ENCODE measurements at places on chromosomes 7 and 10.

GRCh38 chr10:70573599-70574506 is 28.7 kb downstream of the PRF1 start:
- ATAC-seq = no peak

DNA sequence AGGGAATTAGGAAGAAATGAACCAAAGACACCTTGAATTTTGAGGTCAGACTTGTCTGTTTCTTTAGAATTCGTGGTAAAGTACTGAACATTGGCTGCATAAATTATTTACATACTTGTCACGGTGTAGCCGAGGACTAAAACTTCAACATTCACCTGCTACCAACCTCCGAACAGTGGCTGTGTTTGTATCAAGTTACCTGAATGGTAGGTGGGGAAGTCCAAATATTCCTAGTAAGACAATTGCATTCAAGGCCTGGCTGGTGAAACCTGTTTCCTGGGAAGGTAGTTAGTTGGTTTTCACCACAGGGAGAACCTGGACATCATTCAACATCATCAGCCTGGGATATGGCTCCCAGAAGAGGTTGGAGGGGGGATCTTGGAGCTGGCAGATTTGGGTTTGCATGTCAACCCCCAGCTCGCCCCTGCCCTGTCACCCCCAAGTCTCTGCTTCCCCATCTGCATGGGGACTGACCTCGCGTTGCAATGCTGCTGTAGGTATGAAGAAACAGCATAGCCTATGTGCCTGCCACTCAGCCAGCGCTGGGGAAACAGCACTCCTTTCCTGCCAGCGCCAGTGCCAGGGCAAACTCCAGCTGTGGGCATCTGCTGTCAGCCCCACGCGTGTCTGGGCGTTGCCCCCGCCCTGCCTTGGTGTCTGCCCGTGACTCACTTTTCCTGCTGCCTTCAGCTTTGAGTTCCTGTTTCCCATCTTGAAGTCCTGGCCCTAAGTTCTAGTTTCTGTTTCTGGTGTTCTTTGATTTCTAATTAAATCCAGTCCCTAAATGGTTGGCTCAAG is 12.7 kb upstream of the LARP4B start:
- peak; percentile 53 for ATAC-seq

GRCh38 chr7:110775046-110775445 is 315.9 kb upstream of the LRRN3 start:
- ATAC-seq = no peak

DNA sequence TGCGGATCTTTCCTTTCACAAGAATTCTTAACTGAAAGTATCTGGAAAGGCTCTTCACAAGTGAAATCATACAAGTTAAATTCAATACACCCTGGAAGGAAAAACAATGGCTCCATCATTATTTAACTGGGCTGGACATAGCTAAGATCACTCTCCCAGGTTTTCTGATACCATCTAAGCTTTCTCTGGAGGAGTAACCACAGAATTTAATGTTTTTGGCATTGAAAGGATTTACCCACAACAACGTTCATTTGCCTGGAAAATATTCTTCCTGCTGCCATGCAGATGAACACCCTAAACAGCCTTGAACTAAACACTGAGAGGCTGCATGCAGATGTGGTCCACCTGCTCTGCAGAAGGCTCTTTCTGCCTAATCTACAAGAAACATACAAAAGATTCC is 4.3 kb downstream of the NEBL start:
- no peak for ATAC-seq

- ATAC-seq = no peak
These were observed 578.9 kb upstream of the SEMA3D start for GRCh38 chr7:85765698-85766298.

DNA sequence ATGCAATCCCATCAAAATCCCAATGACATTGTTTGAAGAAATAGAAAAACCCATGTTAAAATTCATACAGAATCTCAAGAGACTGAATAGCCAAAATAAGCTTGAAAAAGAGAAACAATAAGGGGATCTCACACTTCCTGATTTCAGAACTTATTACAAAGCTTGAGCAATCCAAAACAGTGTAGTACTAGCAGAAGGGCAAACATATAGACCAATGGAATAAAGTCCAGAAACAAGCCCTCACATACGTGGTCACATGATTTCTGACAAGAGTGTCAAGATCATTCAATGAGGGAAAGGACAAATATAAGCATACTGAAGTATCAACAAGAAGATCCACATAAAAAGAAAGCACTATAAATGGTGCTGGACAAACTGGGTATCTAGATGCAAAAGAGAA is 31.9 kb downstream of the MICU1 start:
- ATAC-seq = no peak

GRCh38 chr7:75054744-75055143 is 18.9 kb downstream of the RCC1L start:
- ATAC-seq = no peak

DNA sequence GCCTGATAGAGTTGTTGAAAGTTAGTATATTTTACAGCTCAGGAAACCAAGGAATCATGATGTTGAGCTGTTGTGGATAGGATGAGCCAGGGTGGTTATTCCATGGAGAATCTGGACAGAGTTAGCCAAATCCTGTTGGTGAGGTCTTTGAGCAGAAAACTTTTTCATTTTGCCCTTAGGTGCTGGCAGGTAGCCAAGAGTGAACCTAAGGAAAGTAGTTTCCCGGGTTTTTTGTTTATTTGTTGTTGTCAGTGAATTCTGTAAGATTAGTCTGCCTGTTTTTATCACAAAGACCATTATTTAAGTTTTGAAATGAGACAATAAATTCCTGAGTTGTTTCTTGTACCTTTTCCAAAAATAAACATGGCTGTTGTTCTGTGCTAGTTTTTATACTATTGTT is 61.0 kb downstream of the GALNT11 start:
- no peak for ATAC-seq
